ENCODE measurements at places on chromosomes 7 and 10.

- no peak for DNase-seq
Observed at GRCh38 chr7:31027161-31027965, 24.7 kb upstream of the ADCYAP1R1 start.

DNA sequence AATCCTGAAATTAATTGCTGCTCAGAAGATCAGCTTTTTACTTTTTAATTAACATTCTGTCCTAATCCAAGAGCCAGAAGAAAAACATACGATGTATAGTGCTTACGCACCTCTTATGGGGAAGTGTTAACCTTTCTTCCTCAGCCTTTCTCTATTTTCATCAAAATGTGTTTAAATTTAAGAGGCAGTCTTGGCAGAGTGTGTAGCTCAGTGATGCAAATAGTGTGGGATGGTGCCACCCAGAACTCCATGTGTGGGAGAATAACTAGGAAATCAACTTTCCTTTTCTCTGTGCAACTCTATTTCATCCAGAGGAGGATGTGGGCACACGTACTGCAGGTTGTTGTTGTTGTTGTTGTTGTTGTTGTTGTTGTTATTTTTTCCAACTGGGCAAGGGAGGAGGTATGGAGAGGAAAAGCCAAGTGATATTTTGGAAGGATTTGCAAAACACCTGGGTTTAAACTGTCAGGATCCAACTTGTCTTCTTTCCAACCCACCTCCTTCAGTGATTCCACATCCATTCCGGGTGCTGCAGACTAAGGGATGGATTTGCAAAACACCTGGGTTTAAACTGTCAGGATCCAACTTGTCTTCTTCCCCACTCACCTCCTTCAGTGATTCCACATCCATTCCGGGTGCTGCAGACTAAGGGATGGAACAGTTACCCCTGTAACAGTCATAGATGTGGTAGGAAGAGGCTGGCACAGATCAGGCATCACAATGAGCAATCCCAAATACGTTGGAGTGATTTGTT, 19.8 kb downstream of the ELMO1 start:
- DNase-seq, result no peak

DNA sequence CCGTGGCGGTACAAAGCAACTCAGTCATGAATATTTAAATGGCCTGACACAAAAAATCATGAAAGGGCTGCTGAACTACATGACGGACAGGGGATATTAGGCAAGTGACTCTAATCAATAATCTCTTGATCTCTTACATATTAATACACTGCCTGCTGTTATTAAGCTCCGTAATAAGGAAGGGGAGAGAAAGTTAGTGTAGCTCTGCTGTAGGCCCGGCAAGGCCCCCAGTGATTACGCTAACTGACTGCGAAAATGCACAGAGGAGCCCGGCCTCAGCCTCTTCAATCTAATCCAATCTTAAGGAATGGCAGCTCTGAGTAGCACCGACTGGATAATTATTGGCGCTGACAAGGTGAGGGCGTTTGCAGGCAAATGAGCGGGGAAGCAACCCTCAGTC, 583.5 kb upstream of the MKI67 start:
- DNase-seq, result no peak

- no peak for DNase-seq
Observed at GRCh38 chr7:1235501-1236131, 2.9 kb downstream of the UNCX start.

GRCh38 chr7:124791426-124791825, 25.8 kb upstream of the GPR37 start:
- DNase-seq, result no peak

DNA sequence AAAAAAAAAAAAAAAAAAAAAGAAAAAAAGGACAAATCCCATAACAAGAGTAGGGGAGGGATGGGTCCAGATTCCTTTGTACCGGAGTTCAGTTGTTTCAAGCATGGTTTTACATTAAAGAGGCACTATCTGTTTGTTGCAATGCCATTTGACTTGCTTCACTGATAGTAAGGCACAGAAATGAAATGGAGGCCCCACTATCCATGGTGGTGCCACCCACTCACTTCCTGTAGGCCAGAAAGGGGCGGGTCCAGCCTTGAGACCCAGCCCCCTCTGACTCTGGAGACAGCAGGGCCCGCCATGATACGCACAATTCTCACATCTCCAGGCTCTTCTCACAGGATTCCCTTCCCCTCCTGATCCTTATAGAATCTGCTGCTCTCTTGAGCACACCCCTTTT, 100.0 kb downstream of the CLEC2L start:
- DNase-seq, result no peak

DNA sequence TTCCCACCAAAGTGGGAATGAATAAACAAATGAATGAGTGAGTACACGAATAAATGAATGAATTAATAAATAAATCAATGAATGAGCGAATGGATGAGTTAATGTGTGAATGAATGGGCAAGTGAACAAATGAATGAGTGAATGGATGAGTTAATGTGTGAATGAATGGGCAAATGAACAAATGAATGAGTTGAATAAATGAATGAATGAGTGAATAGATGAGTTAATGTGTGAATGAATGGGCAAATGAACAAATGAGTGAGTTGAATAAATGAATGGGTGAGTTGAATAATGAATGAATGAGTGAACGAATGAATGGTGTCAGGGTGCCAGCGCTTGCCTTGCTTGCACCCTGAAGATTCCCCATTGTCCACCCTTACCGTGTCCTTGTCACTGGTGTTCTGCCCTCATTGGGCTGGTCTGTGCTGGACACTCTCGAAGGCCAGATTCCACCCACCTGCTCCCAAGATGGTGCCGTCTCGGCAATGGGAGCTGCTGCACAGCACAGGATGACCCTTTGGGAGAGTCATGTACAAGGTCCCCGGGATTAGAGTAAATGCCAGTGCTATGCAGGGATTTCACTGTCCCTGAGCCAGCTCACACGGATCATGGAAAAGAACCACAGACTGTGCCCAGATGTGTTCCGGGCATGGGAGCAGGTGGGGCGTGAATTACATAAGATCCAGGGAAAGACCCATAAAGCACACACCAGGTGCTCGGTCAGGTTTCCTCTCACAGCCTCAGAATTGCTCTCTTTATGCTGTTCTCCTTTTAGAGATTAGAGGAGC, 83.2 kb downstream of the CAMK1D start:
- DNase-seq, result no peak

GRCh38 chr10:49072166-49072885, 43.0 kb downstream of the VSTM4 start:
- no peak for DNase-seq

GRCh38 chr10:3255075-3255474, 82.5 kb upstream of the PITRM1 start:
- DNase-seq, result no peak

DNA sequence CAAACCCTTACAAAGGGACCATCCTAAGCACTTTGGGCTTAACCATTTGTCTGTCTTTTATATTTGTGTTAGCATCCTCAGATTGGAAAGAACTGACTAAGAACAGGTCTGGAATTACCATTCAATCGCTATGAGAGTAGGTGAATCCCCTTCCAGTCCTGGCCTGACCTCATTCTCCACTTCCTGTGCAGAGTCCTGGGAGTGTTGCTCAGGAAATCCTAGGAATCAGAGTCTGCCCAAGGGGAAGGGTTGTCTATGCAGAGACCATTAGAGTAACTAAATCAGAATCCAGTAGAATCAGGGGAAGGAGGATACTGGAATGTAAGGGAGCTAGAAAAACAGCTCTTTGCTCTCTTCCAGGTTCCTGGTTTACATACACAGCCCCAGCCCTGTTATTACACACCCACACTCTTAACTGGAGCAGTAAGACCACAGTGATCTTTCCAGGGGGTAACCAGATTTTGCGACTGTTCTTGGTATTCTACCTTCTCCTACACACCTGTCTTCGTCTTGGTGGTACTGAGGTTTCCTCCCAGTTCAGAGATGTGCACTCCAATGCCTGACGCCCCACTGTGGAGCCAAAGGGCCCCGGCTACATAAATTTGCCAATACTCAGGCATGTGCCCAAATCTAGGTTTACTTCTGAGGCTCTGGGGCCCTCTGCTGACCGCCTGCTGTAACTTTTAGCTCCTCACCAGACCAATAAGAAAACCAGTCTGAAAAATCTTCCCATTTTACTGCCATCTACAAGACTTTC, 103.7 kb downstream of the RNF216 start:
- DNase-seq, result peak; percentile 32

GRCh38 chr7:20816372-20816959, 29.8 kb upstream of the SP8 start:
- DNase-seq, result no peak

- no peak for DNase-seq
Observed at GRCh38 chr10:74925291-74925690, 98.9 kb downstream of the KAT6B start.

DNA sequence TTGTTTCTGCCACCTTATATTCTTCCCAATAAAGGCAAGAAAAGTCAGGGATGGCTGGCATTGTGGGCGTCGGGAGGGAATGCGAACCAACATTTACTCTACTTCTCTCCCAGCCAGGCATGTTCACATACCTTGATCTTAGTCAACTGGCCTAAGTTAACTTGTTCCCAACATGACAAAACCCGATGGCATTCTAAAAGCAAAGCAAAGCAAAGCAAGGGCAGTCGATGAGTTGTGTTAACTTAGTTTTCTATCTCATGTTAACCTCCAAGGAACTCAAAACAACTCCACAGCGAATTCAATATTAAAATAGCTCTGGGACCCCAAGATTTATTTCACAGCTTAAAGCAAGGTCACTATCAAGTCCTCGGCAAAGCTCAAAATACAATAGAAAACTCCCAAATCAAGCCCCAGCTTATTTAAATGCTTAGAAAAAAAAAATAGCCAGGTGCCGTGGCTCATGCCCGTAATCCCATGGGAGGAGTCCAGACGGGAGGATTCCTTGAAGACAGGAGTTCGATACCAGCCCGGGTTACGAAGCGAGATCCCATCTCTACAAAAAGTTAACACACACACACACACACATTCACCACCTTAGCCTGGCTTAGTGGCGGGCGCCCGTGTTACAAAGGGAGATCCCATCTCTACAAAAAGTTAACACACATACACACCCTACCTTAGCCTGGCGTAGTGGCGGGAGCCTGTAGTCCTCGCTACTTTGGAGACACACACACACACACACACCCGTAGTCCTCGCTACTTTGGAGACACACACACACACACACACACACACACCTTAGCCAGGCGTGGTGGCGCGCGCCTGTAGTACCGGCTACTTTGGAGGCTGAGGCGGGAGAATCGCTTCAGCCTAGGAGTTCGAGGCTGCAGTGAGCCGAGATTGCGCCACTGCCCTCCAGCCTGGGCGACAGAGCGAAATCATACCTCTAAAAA, 901 bp upstream of the CCNY start:
- no peak for DNase-seq

- peak; percentile 30 for DNase-seq
Observed at GRCh38 chr10:132520177-132520811, 17.3 kb upstream of the INPP5A start.

GRCh38 chr7:74038194-74038961, 10.4 kb downstream of the ELN start:
- DNase-seq, result no peak
